ENCODE measurements at places on chromosomes 6 and 20. TPM values are rescaled to one million over a fixed set of nuclear protein-coding genes. Genes with fewer than 3 reads are reported as not detected.

Gene COL19A1
- 4.8 TPM for total RNA-seq

Gene RPP40
- total RNA-seq, result 14.9 TPM

Gene GPR63
- 2.6 TPM for total RNA-seq

Gene SLA2
- 0.09 TPM for total RNA-seq

Gene TPBG
- total RNA-seq, result 11.4 TPM

Gene RGS17
- total RNA-seq, result 0.53 TPM

Gene SDC4
- 6.0 TPM for total RNA-seq

Gene DDO
- total RNA-seq, result 0.49 TPM

Gene DCDC2
- 0.04 TPM for total RNA-seq

Gene LY6G6D
- total RNA-seq, result 0.58 TPM

Gene TP53INP2
- total RNA-seq, result 2.4 TPM

Gene HTR1B
- total RNA-seq, result 0.04 TPM

Gene SALL4
- total RNA-seq, result 0.18 TPM

Gene OPRM1
- total RNA-seq, result not detected

Gene VAPB
- total RNA-seq, result 20.7 TPM

Gene TAF11
- 44.9 TPM for total RNA-seq

Gene SAMD10
- total RNA-seq, result 1.5 TPM

Gene TINAG
- total RNA-seq, result 0.04 TPM

Gene SCUBE3
- 0.40 TPM for total RNA-seq

Gene TFAP2D
- not detected for total RNA-seq

Gene OPN5
- 0.18 TPM for total RNA-seq

Gene HEY2
- 6.1 TPM for total RNA-seq

Gene CCN5
- total RNA-seq, result 0.18 TPM

Gene CEP162
- total RNA-seq, result 8.0 TPM

Gene HS3ST5
- 0.58 TPM for total RNA-seq

Gene TP53TG5
- total RNA-seq, result not detected

Gene MEP1A
- total RNA-seq, result not detected

Gene REPS1
- 28.2 TPM for total RNA-seq

Gene TRIM38
- total RNA-seq, result 4.8 TPM

Gene SLC32A1
- not detected for total RNA-seq

Gene PSMB9
- 4.3 TPM for total RNA-seq

Gene CPNE5
- total RNA-seq, result 4.9 TPM

Gene UNC5CL
- total RNA-seq, result 3.0 TPM

Gene RALGAPB
- total RNA-seq, result 16.4 TPM

Gene EIF2S2
- 62.3 TPM for total RNA-seq

Gene PNPLA1
- not detected for total RNA-seq

Gene SLC26A8
- total RNA-seq, result not detected

Gene CRNKL1
- 27.3 TPM for total RNA-seq

Gene ID1
- 79.2 TPM for total RNA-seq

Gene RRAGD
- total RNA-seq, result 103 TPM

Data from muscle of leg (tissue), 16 donors.